ENCODE measurements at places on chromosomes 7 and 10.

GRCh38 chr7:132930881-132931280 is 151.0 kb downstream of the CHCHD3 start:
- DNase-seq = peak; percentile 3

DNA sequence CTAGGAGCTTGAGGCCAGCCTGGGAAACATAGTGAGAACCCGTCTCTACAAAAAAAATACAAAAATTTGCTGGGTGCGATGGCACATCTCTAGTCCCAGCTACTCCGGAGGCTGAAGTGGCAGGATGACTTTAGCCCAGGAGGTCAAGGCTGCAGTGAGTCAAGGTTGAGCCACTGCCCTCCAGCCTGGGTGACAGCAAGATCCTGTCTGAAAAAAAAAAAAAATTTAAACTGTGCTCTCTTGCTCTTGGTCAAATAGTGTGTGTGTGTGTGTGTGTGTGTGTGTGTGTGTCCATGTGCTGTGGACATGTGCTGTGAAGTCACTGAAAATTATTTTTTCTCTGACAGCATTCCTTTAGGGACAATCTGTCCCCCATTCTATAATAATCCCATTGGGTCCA is 62.1 kb upstream of the TCF7L2 start:
- no peak for DNase-seq

GRCh38 chr10:88890681-88891381 is 10.8 kb downstream of the STAMBPL1 start:
- DNase-seq = no peak

GRCh38 chr10:49407151-49407550 is 11.3 kb upstream of the DRGX start:
- no peak for DNase-seq

- no peak for DNase-seq
Observed at GRCh38 chr7:15628876-15629275, 57.6 kb downstream of the MEOX2 start.

- no peak for DNase-seq
Observed at GRCh38 chr7:34260279-34260678, 354.9 kb downstream of the BMPER start.

GRCh38 chr10:91088300-91089140 is 131.9 kb upstream of the PCGF5 start:
- DNase-seq = no peak

GRCh38 chr10:24651923-24652322 is 71.8 kb downstream of the ARHGAP21 start:
- DNase-seq = no peak

GRCh38 chr10:8283986-8284385 is 229.5 kb downstream of the GATA3 start:
- no peak for DNase-seq

GRCh38 chr10:63631991-63632390 is 110.8 kb downstream of the REEP3 start:
- no peak for DNase-seq

- DNase-seq = no peak
Observed at GRCh38 chr10:126904818-126905701, at the start of gene DOCK1. DOCK1 (plus strand) TSS chr10:126905428; CDS start chr10:126905518, 90 bp downstream.

GRCh38 chr7:1117321-1117928 is 29.5 kb downstream of the GPER1 start:
- no peak for DNase-seq

GRCh38 chr10:26824015-26824690 is 36.6 kb downstream of the ABI1 start:
- no peak for DNase-seq

GRCh38 chr10:99888622-99889021 is 106.2 kb downstream of the ABCC2 start:
- DNase-seq = no peak

- no peak for DNase-seq
Observed at GRCh38 chr7:70788276-70788675, 343.7 kb upstream of the GALNT17 start.

GRCh38 chr10:124517931-124518330 is 56.3 kb downstream of the LHPP start:
- DNase-seq = no peak

- DNase-seq = no peak
Observed at GRCh38 chr10:6145166-6145987, 56.5 kb downstream of the RBM17 start.

GRCh38 chr7:104960741-104961448 is 53.1 kb upstream of the KMT2E start:
- no peak for DNase-seq

DNA sequence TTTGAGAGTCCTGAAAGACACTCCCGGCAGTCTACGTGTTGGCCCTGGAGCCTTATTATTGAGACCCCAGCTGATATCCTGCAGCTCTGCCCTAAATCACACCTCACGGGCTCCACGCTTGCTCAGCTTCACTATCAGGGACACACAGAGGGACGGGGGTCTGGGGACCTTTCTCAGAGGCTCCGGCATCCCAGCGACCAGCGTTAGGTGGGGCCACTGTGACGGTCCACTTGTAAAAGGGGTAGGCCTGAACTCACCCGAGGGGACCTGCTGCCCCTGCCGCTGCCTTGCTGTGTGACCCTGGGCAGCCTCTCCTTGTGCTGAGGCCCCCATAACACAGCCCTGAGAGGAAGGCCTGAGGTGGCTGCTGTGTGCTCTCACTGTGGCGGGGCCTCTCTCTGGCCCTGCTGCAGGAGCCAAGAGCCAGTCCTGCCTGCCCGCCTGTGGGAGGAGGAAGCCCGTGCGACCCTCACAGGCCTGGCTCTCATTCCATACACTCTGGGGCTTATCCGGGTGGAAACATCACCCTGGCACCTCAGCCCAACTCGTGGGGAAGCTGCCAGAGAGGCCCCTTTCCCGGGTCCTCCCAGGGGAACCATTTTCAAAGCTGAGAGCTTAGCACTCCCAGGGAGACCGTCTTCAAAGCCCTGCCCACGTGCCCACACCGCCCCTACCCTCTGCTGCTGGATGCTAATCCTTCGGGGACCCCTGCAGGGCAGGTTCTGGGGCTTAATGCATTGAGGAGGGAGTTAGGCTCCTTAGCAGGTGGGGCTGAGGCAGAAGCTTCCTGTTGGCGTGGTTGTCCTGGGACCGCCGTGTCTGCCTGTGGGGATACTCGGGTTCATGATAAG is 21.7 kb downstream of the AQP1 start:
- no peak for DNase-seq

DNA sequence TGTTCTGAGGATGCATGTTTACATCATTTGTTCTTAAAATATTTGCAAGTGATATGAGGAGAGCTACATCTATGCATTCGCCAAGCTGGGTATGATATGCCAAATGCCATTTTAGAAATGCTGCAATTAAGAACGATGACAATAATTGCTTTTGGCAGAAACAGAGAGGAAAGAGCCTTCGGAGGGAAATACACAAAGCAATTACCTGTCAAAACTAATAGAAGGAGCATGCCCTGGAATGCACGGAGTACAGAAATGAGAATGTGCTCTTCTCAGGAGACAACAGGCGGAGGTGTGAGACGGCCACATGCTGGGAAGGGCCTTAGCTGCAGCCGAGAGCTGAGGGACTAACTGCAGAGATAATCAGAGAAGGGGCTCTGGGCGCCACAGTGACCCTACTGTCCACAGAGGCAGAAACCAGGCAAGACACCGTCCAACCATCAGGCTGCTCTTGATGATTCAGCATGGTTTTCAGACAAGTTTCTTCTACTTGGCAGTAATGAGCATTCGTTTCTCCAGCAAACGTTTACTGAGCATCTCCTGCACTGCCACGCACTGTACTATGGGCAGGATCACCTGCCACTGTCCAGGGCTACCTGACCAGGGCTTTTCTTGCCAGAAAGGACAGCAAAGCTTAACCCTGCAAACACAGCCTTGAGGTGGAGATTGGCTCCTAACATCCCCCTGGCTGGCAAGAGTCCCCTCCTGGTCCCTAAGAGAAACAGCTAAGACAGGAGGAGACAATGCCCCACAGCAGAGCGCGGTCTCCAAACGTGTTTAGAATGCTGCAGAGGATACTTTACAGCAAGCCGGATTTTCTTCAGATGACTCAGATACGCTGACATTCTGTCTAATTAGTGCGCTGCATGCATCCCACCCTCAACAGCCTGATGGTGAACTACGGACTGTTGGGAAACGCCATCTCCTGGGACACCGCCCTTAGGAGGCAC is 18.1 kb downstream of the VIPR2 start:
- no peak for DNase-seq

DNA sequence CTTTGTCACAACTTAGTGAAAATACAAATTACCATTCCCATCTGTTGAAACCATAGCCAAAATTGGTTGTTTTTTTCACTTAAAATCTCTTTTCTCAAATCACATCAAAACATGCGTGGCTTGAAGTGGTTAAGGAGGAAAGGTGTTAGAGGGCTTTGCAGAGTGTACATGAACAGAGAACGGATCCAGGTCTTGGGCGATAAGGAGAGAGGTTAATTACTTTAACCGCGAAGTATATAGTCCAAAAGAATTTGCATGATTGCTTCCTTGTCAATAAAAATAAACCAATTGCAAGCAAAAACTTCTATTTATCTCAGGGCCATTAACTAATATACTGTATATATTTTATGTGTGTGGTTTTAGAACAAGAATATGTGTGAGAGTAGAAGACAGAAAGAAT is 813.9 kb upstream of the SORCS1 start:
- DNase-seq = no peak

DNA sequence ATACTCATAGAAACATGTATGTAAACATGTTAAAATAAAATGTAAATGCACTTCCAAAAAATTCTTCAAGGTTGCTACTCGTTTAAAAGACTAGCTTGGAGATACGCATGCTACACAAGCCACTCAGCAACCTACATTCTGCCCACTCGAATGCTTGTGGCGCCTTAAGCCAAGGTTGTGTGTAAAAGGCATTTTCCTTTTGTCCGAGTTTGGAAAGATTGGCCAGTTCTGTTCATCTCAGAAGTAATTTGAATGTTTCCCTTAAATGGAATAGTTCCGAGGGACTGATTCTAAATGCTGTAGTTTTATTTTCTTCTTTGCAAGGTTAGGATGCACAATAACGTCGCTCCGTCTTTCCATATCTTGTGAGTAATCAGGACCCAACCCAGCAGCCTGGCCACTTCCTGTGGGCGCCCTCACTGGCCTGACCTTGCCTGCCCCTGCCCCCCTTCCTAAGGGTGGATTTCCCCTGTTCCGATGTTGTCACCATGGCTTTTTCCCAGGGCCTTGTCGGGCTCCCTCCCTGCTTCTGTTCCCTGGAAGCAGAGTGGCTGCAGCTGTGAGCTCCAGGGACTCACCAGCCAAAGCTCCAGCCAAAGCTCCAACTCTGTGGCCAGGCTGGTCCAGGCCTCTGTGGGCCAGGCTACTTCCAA is 70.6 kb downstream of the PTPRE start:
- DNase-seq = no peak

DNA sequence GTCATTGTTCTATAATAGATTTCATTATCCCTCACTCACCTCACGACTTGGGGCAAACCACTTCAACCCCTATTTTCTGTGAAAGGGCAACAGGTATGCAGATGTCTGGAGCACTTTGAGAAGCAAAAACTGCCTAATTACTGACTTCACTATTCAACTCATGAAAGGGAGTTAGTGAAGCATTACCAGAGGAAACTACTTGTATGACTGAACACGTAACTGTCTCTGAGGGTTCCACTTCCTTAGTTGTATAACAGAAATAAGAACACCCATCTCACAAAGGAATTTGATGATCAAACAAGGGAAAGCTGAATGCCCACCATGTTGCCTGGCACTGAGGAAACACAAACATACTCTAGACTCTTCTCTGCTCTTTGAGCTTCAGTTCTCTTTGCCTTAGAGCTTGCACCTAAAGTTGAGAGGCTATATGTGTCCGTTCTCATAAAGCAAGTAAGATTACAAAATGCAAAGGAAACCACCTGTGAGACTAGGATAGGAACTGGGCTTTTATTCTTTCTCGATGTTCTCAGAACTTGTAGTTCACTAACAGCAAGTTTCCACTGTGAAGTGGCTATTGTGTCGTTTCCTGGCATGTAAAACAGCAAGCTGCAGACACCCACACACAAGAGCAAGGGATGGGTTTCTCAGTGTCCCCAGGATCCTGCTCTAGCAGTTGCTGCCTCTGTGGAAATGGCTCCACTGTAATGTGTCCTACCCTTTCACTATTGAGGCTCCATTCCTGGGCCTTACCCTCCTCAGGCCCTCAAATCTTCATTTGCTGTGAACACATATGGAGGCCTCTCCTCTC is 2.6 kb downstream of the TMEM243 start:
- no peak for DNase-seq

All from iPS DF 19.7 (cell line).